NCI-H1930 (cell line): ENCODE measurements at places on chromosomes 16 and 17.

GRCh38 chr17:58344047-58344790, 7.8 kb downstream of the SUPT4H1 start:
- DNase-seq: no peak

DNA sequence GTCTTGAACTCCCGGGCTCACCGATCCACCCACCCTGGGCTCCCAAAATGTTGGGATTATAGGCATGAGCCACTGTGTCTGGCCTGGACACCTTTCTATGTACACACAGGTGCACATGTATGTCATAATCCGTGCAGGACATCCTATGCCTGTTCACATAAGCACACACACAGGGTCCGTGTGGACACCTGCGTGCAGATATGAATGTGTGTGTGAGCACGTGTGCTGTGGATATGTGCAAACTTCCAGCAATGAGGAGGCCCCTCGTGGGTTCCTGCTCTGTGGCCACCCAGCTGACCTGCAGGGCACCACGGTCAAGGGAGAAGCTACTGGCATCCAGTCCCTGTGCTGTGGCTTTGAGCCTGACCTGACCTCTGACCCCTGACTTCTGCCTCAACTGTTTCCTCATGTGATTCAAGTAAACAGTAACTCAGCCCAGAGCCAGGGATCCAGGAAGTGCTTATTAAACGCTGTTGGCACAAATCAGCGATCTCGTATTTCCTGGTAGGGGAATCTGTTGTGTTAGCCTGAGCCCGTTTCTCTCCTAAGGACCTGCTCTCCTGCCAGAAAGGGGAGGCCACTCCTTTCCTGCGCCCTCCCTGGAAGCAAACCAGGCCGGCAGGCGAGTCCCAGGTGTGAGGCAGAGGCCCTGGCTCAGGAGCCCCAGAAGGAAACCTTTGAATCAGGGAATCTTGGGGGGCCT, 6.5 kb downstream of the CPNE7 start:
- DNase-seq: no peak

DNA sequence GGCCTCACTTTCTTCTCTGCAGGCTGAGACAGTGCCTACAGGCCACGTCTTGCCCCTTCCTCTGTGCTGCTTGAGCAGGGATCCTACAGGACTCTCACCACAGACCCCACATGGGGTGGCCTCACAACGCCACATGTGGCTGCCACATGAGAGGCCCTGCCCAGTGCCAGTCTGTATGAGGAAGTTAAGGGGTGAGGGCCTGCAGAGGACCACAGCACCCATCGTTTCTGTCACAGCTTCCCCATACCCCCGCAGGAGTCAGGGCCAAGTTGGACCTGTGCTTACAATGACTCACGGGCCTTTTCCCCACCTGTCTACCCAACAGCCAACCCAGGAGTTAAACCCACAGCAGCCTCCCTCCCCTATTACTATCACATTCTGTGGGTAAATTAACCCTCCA, 2.9 kb upstream of the GSDMB start:
- no peak for DNase-seq

DNA sequence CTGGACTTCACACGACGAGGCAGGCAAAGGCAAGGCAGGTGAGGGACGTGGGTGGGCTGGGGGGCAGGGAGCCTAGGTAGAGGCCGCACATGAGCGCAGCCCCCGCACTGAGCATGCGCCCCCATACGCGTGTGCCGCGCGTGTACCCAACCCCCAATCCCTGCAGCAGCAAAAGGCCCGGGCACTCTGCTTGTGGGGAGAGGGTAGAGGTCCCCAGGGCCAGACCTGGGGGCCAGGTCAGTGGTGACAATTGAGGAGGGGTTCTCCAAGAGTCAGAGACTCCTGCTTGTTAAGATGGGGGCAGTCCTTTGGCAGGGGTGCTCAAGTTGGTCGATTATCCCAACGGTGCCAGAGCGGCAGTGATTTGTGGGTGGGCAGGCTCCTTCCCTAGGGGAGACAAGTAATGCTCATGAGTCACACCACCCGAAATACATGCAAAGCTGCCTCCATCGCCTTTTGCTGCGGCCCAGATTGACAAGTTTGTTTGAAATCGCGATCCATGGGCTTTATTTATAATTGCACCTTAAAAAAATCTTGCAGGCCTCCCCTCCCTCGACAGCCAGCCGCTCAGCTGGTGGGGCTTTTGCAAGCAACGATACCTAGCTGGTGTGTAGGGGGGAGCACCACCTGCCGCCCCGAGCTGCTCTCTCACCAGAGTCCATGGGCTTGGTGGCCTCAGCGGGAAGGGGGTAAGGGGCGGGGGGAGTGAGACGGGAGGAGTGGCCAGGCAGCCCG, 1.1 kb upstream of the GIT1 start:
- DNase-seq: no peak
